Activated CD4-positive, alpha-beta memory T cell treated with anti-CD3 and anti-CD28 coated beads, Interleukin-2, amount 10 ng/mL, durations not matched to agents 7 days and 5 days (primary cell): ENCODE measurements at places on chromosomes 12 and 14.

DNA sequence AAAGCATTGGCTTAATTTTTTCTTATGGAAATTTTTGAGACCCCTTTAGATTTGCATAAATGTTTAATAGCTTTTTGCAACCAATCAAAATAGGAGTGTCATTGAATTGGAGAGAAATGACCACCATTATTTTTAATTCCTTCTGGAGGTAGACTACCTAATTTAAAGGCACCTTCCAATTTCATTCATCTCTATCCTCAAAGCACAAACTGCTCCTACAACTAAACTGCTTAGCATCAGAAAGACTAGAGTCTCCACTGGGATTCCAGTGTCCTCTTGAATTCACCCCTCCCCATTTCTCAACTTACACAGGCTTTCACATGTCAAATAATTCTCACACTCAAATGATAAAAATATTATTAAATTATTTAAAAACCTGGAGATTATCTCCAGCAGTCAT, 168.4 kb downstream of the RPS29 start:
- no peak overlapping the region for H3K4me3 ChIP-seq
- DNase-seq, result no peak
- no peaks in the 10 kb centered on the region for H3K36me3 ChIP-seq
- no peaks in the 10 kb centered on the region for H3K4me1 ChIP-seq
- no peak overlapping the region for H3K27ac ChIP-seq

DNA sequence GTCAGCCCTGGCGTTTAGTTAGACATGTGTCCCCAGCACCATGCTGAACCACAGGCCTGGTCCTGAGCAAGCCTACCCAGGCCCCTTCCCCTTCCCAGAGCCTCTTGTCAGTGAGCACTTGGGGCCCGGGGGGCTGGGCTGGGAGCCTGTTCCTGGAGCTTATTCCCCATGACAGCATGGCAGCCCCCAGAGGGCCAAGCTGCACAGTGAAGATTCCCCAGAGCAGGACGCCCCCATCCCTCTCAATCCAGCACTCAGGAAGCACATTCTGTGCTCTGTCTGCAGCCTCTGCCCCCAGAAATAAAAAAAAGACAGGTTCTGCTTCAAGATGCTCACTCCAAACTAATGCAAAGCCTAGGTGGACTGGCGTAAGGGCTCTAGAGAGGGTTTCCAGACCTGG, 117.3 kb downstream of the LGMN start:
- no peaks in the 10 kb centered on the region for H3K27me3 ChIP-seq
- no peak overlapping the region for H3K4me3 ChIP-seq
- H3K4me1 ChIP-seq, result peaks cover 10% of the 10 kb centered on the region
- H3K36me3 ChIP-seq, result peaks cover 16% of the 10 kb centered on the region

GRCh38 chr12:5554711-5555110, 122.8 kb downstream of the NTF3 start:
- no peak for DNase-seq
- no peaks in the 10 kb centered on the region for H3K36me3 ChIP-seq
- H3K4me3 ChIP-seq, result no peak overlapping the region
- no peaks in the 10 kb centered on the region for H3K27me3 ChIP-seq
- H3K4me1 ChIP-seq, result no peaks in the 10 kb centered on the region

DNA sequence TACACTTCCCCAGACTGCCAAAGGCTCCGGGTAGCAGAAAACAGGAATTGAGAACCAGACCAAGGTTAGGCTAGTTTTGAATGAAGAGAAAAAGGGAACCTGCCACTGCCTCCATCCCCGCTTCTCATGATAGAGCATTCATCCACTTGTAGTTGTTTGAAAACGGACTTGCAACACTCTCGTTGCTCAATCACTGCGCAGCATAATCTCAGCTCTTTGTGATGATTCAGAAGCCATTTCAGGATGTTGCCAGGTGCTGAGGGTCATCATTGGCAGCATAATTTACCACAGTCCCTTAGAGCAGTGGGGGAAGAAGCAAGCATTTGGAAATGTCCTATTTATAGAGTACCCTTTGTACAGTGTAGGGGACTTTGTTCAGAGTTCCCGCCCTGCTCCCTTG, 25.6 kb downstream of the KCNK13 start:
- H3K4me1 ChIP-seq, result no peaks in the 10 kb centered on the region
- H3K4me3 ChIP-seq, result no peak overlapping the region
- H3K36me3 ChIP-seq, result no peaks in the 10 kb centered on the region
